Left ventricle myocardium inferior (tissue), 1 donor: ENCODE measurements at places on chromosomes 12 and 14.

GRCh38 chr12:64053117-64053516 is 169.0 kb downstream of the KICS2 start:
- DNase-seq: no peak

GRCh38 chr14:36271939-36272907 is 48.2 kb downstream of the MBIP start:
- no peak for DNase-seq

DNA sequence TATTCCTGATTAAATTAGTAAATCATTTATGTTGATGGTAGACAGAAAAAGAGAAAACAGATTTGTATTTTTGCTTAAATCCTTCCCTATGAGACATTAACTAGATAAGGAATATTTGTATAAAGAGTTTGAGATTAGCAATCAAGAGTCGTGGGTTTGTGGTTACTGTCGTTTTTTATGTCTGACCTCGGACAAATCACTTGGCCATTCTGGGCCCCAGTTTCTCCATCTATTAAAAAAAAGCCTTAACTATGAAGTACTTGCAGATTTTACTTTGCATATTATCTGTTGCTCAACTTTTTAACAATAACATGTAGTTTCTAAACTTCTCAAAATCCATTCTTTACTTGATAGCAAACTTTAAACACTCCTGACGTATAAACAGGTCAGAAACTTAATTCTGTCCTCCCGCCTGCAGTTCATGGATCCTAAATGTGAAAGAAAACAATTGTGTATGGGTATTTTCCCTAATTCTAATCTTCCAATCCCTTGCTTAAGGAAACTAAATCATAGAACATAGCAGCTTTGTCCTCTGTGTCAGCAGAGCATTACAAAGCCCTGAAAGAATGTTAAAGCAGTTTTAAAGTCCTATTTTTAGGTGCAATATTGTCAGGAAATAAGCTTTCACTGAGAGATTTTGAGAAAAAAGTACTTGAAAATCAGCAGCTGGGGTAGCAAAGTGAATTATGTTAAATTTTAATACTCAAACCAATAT is 118.2 kb downstream of the GPR135 start:
- no peak for DNase-seq

DNA sequence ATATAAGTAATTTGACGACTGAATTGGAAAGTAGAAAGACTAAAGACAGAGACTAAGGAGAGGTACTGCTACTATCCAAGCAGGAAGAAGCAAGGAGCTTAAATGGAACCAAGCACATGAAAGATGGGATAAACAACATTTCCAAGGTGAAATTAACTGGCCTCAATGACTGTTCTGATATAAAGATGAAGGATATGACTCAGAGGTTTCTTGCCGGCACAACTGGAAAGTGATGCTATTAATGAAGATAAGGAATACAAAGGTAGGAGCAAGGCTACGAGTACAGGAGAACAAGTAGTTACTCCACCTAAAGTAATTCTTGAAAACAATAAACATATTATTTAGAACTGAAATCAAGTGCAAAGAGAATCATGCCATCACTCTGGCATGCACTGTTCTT is 6.4 kb downstream of the SNX6 start:
- DNase-seq: no peak
